ENCODE measurements at places on chromosomes 7 and 10. TPM values are rescaled to one million over a fixed set of nuclear protein-coding genes. Genes with fewer than 3 reads are reported as not detected.

The COL1A2 gene
- polyA plus RNA-seq, result not detected

GRCh38 chr7:43868681-43869005 is 674 bp downstream of the MRPS24 start:
- no peak for DNase-seq

The SCIN gene
- 0.12 TPM for polyA plus RNA-seq

The MACC1 gene
- polyA plus RNA-seq, result not detected

DNA sequence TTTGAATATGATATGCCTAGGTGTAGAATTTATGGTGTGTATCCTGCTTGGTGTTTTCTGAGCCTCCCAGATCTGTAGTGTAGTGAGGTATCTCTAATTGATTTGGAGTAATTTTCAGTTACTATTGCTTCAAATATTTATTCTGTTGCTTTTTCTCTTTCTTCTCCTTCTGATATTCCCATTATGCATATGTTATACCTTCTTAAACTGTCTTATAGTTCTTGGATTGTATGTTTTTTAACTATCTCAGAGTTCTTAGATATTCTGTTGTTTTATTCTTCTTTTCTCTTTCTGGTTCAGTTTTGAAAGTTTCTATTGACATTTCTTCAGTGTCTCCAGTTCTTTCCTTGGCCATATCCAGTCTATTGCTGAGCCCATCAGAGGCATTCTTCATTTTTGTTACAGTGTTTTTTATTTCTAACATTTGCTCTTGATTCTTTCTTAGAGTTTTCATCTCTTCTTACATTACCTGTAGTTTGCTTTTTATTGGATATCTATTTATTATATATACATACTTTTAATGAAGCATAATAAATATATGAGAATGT is 205.4 kb upstream of the LRGUK start:
- DNase-seq, result no peak

The DBNL gene
- polyA plus RNA-seq, result 95.0 TPM

DNA sequence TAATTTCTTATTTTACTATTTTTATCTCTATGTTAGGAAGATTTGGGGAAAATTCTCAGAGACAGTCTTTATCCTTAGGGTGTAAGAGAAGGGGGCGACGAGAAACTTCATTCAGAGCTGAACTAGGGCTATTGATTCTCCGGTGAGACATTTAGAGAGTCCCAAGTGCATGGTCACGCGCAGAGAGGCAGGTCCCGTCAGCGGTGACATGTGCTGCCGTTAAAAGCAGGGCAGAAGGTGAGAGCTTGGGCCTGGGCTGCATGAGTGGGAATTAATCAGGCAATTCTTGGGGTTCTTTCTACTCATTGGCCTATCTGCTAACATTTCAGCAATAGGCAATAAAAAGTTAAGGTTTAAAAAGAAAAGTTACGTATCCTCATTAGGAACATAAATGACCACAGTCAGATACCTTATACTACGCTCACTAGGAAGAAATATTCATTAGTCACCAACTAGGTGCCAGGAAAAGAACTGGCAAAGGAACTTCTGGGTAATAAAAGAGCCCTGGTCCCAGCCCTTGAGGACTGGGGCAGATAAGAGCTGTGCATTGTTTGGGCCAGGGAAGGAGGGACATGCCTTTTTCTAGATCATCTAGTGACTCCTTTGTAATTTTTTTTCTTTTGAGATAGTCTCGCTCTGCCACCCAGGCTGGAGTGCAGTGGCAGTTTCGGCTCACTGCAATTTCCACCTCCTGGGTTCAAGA is 21.2 kb downstream of the PRKCQ start:
- DNase-seq, result no peak

The CALHM3 gene
- 0.17 TPM for polyA plus RNA-seq

The FOXP2 gene
- polyA plus RNA-seq, result not detected

GRCh38 chr7:142746264-142746663 is 3.0 kb upstream of the PRSS1 start:
- no peak for DNase-seq

Measured in A549 (cell line).